ENCODE measurements at places on chromosomes 1 and 21.

DNA sequence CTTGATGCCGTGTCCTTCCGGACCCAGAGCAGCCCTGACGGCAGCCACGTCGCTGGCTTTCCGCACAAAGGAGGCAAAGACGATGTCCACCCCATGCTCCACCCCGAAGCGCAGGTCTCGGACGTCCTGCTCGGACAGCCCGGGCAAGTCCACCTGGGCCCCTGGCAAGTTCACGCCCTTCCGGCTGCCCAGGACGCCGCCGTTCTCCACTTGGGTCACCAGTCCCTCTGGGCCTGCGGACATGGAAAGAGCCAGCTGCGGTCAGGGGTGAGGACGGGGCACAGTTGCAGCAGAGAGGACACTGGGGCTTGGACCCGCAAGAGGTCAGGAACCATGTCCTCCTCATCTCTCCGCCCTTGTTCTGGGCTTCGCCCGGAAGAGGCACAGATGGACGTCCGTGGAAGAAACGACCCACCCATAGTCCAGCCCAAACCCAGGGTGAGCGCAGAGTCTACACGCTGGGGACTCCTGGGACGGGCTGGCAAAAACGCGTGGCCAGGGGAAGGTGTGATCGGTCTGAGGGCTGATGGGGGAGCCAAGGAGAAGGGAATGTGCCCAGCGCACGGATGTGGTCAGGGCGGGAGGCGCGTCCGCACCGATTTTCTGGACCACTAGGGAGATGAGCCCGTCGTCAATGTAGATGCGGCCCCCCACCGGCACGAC, 6.6 kb downstream of the PKLR start:
- DNase-seq = no peak

DNA sequence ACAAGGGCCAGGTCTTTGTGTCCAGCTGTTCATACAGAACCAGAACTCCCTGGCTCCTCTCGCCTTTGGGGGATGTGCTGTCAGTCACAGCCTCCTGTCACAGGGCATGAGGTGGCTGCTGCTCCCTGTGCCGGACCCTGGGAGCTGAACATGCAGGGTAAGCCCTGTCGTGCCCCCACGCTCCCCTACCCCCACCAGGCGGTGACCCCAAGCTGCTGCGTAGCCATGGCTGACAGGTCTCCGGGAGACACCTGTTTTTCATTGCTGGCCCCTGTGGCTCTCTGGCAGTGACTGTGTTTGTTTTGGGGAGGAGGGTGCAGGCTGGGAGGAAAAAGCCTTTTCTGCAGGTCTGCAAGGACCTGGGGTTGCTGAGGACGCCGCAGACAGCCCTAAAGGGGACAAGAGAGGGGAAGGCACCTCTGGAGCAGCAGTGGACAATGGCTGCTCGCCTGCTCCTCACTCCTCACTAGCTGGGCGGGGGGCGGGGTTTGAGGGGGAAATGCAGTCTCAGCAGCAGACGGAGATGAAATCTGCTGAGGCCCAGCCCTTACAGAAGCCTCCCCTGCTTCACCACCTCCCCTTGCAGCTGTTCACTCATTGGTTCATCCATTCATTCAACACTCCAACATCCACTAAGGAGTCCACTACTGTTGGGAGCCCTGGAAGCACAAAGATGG, 81.4 kb downstream of the TRABD2B start:
- no peak for DNase-seq

DNA sequence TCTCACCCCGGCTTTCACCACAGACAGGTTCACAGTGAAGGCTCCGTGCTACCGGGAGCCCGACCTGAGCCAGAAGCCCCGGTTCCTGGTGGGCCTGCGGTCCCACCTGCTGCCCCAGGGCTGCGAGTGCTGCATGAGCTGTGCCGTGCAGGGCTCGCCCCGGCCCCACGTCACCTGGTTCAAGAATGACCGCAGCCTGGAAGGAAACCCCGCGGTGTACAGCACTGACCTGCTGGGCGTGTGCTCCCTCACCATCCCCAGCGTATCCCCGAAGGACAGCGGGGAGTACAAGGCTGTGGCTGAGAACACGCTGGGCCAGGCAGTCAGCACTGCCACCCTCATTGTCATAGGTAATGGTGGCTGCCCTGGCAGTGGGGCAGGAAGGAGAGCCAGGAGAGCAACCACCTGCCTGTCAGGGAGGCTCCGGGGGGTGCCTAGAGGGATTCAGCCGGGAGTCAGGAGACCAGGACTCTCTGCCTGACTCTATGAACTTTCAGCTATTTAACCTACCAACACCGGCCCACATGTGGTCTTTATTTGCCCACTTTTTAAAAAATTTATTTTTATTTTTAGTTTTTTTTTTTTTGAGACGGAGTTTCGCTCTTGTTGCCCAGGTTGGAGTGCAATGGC, 36.4 kb downstream of the IGFN1 start:
- DNase-seq = no peak

GRCh38 chr1:39105061-39105840, 79.1 kb downstream of the NDUFS5 start:
- peak; percentile 38 for DNase-seq

- DNase-seq = no peak
Observed at GRCh38 chr1:50453266-50453665, 30.0 kb upstream of the DMRTA2 start.

GRCh38 chr1:230568008-230568407, 74.3 kb upstream of the COG2 start:
- no peak for DNase-seq

DNA sequence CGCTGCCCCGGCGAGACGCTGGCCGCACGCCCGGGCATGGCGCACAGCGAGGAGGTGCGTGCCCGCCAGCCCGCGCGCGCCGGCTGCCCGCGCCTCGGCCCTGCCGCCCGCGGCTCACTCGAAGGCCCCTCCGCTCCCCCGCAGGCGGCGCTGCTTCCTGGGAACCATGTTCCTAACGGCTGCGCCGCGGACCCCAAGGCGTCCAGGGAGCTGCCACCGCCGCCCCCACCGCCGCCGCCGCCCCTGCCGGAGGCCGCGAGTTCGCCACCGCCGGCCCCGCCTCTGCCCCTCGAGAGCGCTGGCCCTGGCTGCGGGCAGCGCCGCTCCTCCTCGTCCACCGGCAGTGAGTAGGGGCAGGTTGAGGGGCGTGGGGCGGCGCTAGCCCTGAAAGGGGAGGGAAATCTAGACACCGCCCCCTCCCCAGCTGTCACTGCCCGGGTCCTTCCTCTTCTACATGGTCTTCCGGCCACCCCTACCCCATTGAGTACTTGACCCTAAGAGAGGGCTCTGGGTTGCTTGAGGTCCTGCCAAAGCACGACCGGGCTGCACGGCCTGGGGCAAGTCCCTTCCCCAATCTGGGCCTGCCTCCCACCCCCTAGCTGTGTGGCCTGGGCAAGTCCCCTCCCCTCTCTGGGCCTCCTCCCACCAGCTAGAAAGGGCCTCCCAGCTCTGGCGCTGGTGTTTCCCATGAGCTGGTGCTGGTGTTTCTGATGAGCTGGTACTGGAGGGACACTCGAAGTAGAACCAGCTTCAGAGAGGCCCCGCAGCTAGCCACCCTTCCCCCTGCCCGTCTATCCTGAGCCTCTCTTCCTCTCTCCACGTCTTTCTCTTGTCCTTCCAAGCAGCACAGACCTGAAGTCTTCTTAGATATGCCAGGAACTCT, 17.0 kb downstream of the TNFRSF25 start:
- DNase-seq = peak; percentile 38

- no peak for DNase-seq
Observed at GRCh38 chr1:175548774-175549173, 194.6 kb downstream of the TNR start.

DNA sequence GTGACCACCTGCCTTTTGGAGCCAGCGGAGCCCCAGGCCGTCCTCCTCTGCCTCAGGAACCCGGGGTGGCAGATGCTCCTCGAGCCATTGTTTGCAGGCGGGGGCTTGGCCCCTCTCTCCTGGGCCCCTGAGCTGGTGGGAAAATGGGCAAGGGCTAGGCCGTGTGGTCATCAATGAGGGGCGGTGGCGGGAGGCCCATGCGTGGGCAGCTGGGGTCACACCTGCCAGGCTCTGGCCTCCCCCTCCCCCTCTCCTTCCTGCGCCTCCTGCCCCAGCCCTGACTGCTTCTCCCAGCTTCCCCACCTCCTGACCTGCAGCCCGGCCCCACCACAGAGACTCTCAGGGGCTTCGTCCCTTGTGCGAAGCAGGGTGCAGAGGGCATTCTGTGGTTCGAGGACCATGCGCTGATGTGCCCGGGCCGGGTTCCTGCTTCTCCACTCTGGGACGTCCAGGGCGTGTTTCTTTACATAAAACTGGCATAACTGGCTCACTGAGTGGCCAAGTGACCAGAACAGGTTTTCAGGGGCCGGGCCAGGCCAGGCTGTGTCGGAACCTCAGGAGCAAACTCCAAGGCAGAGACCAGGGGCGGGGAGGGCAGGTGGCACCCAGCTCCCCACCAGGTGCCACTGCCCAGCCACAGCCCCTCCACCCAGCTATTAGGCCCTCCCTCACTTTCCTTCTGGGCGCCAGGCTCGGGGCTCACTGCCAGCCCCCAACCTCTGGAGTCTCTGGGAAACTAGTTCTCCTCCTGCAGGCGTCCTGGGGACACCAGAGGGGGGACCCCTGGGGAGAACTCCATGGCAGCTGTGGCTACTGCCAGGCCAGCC, 9.3 kb downstream of the SAMD11 start:
- DNase-seq = no peak

DNA sequence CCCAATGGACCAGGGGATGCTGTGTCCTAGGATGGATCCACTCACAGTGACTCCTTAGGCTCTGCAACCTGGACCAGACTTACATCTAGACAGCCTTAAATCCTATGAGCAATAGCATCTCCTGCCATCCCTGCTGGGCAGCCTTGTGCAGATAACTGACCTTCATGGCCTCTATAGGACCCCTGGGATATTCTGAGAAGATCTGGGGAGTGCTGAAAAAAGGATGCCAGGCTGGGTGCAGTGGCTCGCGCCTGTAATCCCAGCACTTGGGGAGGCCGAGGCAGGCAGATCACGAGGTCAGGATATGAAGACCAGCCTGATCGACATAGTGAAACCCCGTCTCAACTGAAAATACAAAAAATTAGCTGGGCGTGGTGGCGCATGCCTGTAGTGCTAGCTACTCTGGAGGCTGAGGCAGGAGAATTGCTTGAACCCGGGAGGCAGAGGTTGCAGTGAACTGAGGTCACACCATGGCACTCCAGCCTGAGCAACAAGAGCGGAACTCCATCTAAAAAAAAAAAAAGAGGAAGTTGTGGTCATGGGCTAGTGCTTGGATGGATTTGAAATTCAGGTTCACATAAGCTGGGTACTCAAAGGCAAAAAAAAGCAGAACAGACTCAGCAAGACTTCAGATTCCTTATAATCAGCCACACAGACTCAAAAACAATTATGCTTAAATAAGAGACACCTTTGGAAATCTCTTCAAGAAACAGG, 10.9 kb upstream of the SH2D1B start:
- DNase-seq = no peak

- no peak for DNase-seq
Observed at GRCh38 chr1:202289009-202289408, 52.7 kb downstream of the UBE2T start.

GRCh38 chr1:243713470-243714186, 136.4 kb downstream of the AKT3 start:
- DNase-seq = peak; percentile 11

- DNase-seq = no peak
Observed at GRCh38 chr1:229230140-229230892, 40.6 kb upstream of the RAB4A start.

GRCh38 chr1:232454227-232454886, 175.6 kb downstream of the SIPA1L2 start:
- no peak for DNase-seq

Data from CD8-positive, alpha-beta T cell (primary cell).